ENCODE measurements at places on chromosomes 6 and 20.
A peak's percentile ranks its signal among the peaks of the same experiment; 100 is the strongest.

GRCh38 chr6:147227770-147228320 is 23.6 kb downstream of the STXBP5 start:
- DNase-seq: no peak

DNA sequence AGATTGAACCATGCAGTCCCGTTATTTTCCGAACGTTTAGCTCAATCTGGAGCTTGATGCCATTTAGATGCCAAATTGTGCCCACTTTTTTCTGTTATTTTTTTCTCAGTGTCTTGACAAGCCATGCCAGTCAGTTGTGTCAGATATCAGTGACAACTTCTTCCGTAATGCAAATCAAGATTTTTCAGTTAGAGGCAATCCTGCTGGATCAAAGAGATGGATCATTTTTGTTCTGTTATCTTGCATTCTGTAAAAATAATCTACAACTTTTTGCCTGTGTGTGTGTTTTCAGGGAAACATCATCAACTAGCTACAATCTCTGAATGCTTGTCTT is 31.1 kb upstream of the GLP1R start:
- no peak for DNase-seq

DNA sequence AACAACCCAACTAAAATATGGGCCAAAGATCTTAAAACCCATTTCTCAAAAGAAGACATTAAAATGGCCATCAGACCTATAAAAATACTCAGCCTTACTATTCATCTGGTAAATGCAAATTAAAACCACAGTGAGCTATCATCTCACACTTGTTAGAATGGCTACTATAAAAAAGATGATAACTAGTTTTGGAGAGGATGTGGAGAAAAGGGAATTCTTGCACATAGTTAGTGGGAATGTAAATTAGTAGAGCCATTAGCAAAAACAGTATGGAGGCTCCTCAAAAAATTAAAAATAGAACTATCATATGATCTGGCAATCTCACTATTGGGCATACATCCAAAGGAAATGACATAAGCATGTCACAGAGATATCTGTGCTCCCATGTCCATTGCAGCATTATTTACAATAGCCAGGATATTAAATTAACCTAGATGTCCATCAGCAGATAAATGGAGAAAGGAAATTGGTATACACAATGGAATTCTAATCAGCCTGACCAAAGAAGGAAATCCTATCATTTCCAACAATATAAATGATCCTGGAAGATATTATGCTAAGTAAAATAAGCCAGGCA is 2.9 kb downstream of the SIRPB1 start:
- no peak for DNase-seq

GRCh38 chr6:11553824-11554223 is 16.3 kb downstream of the TMEM170B start:
- no peak for DNase-seq

GRCh38 chr6:87124074-87124473 is 29.2 kb upstream of the CGA start:
- no peak for DNase-seq

DNA sequence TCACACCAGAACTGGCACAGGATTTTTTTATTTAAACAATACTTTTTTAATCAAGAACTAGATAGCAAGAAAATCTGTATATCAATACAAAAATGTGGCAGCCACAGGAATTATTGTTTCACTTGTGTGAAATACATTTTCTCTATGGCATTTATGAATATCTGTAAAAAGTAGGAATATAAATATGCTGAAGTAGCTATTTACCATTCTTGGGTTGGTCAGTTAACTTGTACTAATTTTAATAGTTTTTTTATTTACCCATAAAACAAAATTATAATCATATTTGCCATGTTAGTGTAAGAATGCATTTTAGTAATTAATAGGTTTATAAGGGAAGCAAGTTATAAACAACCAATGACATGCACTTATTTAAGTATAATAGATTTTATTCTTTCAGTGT is 31.4 kb upstream of the TMEM30A start:
- DNase-seq: no peak

DNA sequence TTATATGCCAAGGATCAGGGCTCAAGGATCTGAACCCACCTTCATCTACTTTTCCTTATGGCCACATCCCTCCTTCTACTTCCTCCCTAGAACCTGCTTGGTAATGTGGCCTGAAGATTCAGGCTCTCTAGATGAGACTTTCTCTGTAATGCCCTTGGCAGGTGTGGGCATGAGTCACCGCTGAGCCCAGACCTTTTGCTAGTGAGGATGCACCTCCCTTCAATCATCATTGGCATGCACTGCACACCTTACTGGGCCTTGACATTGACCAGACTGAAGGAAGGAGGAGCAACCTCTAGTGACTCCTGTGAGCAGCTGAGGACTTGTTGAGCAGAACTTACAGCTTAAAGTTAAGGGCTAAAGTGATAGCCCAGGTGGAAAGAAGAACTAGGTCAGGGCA is 405.3 kb downstream of the MAFB start:
- no peak for DNase-seq

DNA sequence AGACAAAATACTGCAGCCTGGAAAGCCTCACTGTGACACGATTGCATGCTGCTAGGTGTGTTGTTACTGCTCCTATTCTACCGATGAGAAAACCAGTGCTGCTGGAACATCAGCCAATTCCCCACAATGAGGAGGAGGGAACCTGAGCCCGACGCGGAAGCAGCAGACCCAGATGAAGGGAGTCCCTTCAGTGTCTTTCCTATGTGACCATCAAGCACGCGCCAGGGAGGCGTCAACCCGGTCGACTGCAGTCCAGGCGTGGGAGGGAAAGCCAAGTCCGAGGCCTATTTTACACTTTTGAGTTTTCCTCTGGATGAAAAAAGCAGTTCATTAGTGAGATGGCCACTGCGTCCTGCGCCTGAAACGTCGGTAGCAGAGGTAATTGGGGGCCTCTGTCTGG is 63.3 kb downstream of the STK35 start:
- no peak for DNase-seq

DNA sequence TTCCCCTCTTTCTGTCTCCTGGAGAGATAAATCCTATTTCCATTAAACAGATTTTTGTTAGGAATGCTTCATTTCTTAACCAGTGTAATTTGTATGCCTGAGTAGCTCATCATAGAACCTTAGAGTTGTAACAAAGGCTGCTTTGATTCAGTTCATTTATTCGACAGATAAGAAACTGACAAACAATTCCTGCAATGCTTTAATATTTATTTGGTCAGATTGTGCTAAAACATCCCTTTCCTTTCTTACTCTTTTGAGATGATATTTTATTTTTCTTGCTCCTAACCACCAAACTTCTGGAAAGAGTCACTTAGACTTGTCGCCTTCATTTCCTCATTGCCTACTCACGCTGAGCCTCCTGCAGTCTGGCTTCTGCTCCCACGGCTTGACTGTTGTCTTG is 89.0 kb upstream of the SUPT3H start:
- no peak for DNase-seq

DNA sequence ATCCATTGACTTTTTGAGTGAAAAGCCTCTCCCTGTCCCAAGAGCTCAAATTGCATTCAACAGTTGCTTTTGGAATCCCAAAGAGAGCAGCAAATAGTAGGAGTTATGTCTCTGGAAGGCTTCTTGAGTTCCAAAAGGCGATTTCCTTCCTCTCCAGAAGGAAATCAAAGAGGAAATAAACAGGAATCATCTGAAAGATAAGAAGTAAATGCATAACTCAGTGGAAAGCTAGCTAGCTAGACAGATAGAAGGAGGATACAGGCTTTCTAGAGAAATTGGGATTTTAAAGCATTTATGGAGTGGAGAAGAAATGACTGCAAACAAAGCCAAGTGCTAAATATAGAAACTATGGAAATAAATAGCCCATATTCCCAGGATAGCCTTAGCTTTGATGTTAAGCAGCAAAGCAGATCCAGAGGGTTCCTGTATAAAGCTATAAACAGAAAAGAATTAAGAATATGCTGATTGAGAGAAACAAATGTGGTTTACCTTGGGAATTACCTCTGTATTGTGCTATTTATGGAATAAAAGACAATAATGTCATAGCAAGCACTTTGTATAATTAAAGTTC is 214.7 kb downstream of the PLCB1 start:
- no peak for DNase-seq

DNA sequence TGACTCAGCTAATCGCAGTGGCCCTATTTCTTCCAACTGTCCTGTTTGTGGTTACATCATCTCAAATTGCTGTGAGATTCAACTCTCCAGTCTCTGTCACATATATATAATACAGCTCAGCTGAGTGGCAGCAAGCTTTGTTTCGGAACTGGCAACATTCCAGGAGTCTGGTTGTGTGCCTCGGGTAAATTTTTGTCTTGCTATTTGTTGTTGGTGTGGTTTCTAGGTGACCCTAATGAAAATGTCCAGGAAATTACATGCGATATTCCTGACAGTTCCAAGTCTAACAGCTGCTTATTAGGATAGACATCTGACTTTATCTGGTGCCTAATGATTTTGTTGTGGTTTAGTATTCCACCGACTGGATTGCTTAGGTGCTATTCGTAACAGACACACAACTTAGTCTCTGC is 581.8 kb downstream of the CD109 start:
- DNase-seq: no peak

- no peak for DNase-seq
Observed at GRCh38 chr6:25652007-25652515, at the start of gene SCGN. TSS of gene SCGN (plus strand) at chr6:25652215. CDS start at chr6:25652404, 189 bp downstream.

DNA sequence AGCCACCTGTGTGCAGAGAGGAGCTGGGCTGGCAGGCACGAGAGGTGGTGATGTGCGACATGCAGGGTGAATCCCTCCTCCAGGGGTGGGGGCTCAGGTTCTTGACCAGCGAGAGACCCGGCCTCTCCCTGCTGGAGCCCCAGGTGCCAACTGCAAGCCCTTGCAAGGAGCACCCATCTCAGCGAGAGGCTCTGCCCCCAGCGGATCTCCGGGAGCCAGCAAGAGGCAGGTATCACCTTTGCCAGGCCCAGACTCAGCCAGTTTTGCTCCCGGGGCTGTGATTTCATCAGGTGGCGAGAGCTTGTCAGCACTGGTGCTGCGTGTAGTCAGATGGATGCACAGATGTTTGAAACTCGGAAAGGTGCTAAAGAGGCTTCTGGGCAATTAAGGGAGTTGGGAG is 87.7 kb downstream of the TFAP2C start:
- no peak for DNase-seq

DNA sequence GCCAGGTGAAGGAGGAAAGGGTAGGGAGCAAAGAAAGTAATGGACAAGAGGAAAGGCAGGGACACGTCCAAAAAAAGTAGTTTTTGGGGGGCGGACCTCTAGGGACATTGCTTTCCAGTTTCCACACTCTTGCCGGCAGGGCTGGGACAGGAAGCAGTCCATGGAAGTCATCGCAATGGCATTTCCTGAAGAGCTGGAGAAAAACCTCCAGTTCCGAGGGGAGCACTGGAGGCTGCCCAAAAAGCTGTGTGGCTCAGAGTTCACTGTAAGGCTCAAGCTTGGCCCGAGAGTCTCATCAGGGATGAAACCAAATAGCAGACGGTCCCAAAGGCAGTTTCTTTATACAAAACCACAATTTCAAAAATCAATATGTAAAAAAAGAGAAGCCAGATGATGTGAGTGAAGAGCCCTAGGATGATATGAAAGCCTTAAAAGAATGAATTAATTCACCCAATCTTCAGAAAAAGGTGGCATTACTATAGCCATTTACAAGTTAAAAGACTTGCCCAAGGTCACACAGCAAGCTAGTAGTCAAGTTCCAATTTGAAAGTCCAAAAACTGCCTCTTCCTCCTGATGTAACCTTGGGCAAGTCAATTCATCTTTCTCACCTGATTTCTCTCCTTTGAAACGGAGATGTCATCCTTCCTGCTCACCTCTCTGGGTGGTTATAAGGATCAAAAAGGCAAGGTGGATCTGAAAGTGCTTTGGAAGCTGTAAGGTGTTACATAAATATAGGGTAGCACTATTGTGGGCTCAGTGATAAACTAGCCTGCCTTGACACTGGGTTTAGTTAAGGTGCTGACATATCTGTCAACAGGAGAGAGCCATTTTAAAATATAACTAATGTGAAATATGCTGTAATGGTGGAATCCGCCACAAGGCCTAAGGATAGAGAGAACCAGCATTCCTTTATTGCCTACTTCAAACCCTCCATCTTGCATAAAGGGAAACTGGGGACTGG is 9.1 kb downstream of the BCL2L1 start:
- DNase-seq: no peak

- no peak for DNase-seq
Observed at GRCh38 chr6:25166955-25167748, 112.0 kb upstream of the CARMIL1 start.

- no peak for DNase-seq
Observed at GRCh38 chr20:50230871-50231560, 40.4 kb downstream of the CEBPB start.

DNA sequence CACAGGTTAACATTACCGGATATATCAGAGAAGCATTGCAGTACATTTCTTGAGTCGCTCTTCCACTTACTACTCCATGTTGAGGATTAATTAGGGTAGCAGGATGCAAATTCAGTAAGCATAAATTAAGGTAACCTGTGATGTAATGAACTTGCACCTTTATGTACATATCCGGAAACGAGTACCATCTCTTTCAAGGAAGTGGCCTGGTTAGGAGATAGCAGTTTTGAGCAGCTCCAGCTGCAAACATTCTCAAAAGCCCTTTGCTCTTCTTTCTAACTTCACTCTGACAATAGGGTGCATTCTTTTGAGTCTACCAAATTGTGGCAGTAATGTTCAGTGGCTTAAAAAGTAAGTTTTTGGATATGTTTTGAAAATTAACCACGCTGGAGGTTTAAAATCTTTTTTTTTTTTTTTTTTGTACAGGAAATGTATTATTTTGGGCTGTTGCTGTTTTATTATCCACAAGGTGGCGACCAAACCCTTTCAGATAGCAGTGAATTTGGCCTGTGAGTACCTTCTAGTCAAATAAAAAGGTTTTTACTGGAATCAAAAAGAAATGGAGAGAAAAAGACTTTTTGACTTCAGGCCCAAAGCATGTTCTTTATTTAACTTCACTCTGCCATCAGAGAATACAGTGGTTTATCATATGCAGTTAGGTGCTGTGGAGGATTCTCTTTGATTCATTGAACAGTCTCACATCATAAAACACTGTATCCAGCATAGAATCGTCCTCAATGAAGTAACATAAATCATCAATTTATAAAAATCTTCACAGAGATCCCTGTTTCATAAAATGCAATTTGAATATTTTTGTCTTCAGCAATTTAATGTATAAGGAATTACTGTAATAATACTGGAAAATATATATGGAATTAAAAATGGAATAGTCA is 8.9 kb downstream of the FAM217B start:
- peak; percentile 40 for DNase-seq

DNA sequence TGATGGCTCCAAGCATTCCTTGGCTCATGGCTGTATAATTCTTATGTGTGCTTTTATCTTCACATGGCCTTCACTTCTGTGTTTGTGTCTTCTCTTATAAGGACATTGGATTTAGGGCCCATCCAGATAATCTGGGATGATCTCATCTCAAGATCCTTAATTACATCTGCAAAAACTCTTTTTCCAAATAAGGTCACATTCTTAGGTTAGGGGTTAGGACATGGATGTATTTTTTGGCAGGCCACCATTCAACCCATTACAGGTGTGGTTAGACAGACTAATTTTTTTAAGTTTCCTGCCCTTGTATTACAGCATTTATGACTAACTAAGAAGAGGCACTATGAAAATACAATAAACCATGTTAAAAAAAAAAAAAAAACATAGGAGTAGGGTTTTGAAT is 254.0 kb downstream of the TPBG start:
- DNase-seq: no peak

- DNase-seq: no peak
Observed at GRCh38 chr6:137045222-137045789, 541 bp upstream of the IL20RA start.

GRCh38 chr6:16725145-16725864 is 36.0 kb downstream of the ATXN1 start:
- no peak for DNase-seq

Data from CD4-positive, alpha-beta T cell treated with Interleukin-1 beta for 1 hour (primary cell).